M059J (cell line): ENCODE measurements at places on chromosomes 7 and 10. TPM values are rescaled to one million over a fixed set of nuclear protein-coding genes. Genes with fewer than 3 reads are reported as not detected.

Gene EPO
- total RNA-seq: not detected in 2 replicates

DNA sequence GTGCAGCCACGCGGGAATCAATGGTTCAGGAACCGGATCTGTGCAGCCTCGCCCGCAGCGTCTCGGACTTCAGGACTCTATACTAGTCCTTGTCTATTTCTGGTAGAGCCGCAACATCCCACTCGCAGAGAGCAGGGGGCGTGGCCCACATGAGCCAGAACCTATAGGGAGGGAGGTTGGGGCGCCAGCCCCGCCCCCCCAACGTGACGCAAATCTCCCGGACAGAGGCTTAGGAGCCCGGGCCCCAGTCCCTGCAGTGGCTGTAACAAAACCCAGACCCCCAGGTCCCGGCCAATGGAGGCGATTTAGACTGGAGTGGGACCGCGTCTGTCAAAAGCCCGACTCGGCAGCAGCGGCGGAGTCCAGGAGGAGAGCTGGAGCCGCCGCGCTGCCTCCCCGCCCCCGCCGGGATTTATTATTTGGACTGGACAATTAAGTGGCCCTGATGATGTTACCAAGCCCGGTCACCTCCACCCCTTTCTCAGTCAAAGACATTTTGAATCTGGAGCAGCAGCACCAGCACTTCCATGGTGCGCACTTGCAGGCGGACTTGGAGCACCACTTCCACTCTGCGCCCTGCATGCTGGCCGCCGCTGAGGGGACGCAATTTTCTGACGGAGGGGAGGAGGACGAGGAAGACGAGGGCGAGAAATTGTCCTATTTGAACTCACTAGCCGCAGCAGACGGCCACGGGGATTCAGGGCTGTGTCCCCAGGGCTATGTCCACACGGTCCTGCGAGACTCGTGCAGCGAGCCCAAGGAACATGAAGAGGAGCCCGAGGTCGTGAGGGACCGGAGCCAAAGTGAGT lies at the start of gene NKX2-3:
Gene NKX2-3 (plus strand): TSS at position 256 of the 809 bp plus-strand sequence. CDS start 190 bp downstream, at position 446.
- DNase-seq: peak; percentile 36

- DNase-seq: no peak
These were observed 94.4 kb upstream of the VIPR2 start for GRCh38 chr7:159239028-159239427.

DNA sequence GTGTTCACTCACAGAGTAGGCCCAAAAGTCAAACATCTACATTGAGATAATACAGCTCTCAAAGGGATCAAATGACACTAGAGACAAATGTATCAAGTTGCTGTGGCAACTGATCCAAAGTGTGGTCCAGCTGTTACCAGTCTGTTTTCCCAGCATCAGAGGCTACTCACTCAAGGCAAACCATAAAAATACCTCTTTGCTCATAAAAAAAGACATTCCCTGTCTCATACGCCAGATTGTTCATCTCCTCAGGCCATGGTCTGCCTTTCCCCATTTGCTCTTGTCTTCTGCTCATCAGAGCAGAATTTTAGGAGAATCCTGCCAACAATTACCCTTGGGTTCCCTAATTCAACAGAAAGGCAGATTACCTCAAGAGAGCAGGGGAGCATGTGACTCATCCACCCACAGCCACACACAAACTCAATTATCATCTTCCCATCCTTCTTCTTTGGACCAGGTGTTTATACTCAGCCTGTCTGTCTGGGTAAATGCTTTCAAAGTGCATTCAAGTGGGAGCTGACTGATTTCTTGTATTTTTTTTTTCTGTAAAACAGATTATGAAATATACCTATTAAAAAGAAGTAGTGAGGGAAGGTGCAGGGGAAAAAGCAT lies 226.5 kb upstream of the HPS1 start:
- peak; percentile 6 for DNase-seq

DNA sequence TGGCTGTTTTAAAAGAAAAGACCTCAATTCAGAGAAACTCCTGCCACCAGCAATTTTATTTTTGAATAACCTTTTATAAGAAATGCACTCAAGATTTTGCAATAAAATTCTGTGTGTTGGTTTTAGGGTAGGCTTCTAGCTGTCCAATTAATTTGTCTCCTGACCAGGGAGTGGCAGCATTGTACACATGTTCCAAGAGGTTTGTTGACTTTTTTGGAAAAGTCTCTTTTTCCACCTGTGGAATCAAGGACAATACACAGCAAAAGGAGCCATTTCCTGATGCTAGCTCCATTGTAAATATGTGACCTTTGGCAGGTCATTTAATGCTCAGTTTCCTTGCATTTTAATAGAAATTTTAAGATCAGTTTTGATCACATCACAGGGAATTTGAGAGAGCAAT lies 1.8 kb downstream of the GIMAP5 start:
- DNase-seq: no peak
